ENCODE measurements at places on chromosomes 2 and 18.

GRCh38 chr18:33440060-33441043 lies at the start of gene CCDC178:
Gene CCDC178 (minus strand): TSS chr18:33440721. CDS start chr18:33412088, 28,633 bp downstream.
- peak; percentile 64 for DNase-seq

GRCh38 chr18:54109131-54109683 lies 115.3 kb downstream of the MBD2 start:
- peak; percentile 15 for DNase-seq

GRCh38 chr2:231696004-231696367 lies 12.3 kb upstream of the PTMA start:
- DNase-seq: peak; percentile 46

- no peak for DNase-seq
Observed at GRCh38 chr2:197259470-197259999, 51.0 kb downstream of the ANKRD44 start.

- no peak for DNase-seq
Observed at GRCh38 chr2:176128172-176128981, 1.1 kb upstream of the HOXD8 start.

DNA sequence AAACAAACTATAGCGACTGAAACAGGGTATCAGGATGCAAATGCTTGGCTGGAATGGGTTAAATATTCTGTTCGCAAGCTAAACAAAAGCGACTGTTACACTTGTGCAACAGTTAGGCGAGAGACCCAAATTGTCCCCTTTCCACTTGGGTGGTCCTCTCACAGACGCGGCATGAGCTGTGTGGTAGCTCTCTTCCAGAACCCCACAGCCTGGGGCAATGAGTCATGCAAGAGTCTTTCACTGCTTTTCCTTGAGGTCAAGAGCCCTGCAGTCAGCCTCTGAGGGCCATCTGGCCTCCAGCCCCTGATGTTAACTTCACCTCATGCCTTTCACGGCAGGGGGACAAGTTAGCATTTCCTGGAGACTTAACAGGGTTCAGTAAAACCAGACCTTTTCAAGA lies 25.7 kb downstream of the SULT1C4 start:
- DNase-seq: peak; percentile 46

- no peak for DNase-seq
Observed at GRCh38 chr2:70718241-70718640, 49.8 kb downstream of the ADD2 start.

GRCh38 chr2:27263287-27264252 lies 723 bp upstream of the SLC30A3 start:
- DNase-seq: no peak

DNA sequence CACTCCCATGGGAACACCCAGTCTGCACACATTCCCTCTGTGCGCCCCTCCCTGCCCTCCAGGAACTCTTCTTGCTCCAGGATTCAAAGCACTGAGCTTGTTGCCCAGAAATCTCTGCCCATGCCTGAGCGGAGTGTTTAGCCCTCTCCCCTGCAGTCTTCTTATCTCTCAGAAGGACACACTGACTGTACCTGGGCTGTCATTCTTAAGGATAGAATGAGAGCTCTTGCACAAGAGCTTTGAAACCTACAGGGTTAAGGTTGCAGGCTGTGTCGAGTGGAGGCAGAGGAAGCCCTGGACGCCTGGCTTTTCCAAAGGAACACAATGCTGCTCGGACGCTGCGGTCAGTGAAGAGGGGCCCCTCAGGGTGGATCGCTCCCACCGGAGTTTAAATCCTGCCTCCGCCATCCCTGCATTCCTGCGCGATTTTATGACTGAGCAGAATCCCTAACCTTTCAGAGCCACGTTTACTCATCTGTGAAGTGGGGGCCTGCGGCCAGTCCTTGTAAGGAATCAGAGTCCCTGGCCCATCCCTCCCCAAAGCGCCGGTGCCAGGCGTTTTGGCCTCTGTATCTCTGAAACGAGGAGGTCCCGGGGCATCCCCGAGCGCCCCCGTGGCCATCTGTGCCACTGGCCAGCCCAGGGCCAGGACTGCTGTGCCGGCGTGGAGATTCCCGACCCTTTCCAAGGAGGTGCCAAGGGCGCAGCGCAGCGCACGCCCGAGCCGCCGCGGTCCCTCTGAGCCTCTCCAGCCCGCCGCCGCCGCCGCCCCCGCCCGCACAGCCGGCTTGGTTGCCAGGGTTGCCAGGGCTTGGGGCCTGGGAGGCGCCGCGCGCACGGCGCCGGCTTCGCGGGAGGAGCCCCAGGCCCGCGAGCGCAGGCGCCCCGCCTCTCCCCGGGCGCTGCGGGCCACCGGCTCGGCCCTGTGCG lies 58.9 kb downstream of the FAM168B start:
- DNase-seq: peak; percentile 79

- DNase-seq: no peak
Observed at GRCh38 chr2:58156780-58157179, 84.3 kb downstream of the FANCL start.

DNA sequence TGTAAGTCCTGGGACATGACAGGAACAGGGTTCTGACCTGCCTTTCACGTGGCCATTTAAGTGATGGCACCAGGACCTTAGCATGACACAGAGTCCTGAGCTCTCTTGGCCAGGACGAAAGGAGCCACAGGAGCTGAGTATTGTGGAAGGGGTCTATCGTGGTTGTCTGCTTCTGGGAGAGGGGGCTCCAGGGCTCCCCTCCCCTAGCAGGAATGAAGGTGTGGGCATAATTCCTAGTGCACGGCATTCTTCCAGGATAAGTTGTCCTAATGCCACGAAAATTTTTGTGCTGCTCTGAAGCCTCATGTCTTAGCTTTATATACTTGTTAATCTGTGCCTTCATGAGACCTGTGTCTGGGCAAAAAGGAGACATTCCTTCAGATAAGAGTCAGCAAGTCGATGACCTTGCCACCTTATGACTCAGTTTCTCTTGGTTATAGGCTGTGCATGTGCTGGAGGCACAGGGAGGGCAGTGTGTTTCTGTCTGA lies 17.1 kb downstream of the GATA6 start:
- DNase-seq: no peak

GRCh38 chr18:24466771-24467170 lies 6.3 kb downstream of the HRH4 start:
- DNase-seq: no peak

GRCh38 chr2:25286025-25286400 lies 55.7 kb downstream of the DNMT3A start:
- DNase-seq: no peak

- DNase-seq: no peak
Observed at GRCh38 chr2:27135478-27135955, 1.1 kb upstream of the PREB start.

DNA sequence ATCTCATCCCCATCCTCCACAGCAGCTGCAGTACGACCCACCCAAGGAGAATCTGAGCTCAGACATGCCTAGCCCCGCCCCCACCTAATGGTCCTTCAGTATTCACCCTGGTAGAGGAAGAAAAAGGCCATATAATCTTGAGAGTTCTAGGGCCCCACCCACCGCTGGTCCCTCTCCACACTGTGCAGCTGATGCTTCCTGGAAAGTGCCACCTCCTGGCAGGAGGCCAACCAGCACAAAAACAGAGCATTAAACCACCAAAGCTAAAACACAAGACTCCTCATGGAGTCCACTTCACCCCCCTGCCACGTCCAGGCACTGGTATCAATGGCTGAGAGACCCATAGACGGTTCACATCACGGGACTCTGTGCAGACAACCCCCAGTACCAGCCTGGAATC lies 40.7 kb downstream of the MC4R start:
- no peak for DNase-seq

DNA sequence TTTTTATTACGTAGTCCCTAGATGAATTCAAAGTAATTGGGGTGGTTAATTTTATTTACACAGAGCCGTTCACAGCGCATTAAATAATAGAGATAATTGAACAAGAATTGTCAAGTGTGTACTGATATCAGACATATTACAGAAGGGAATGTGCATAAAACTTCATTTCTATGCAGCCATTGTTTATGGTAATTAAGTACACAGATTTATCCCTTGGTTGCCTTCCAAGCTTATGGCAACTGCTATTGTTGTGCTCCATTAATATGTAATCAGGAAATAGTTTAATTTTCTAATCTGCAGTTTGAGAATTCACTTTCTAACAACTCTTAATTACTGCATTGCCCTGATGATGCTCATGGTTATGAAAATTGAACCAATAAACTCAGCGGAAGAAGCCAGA lies 47.3 kb upstream of the OTX1 start:
- DNase-seq: no peak

DNA sequence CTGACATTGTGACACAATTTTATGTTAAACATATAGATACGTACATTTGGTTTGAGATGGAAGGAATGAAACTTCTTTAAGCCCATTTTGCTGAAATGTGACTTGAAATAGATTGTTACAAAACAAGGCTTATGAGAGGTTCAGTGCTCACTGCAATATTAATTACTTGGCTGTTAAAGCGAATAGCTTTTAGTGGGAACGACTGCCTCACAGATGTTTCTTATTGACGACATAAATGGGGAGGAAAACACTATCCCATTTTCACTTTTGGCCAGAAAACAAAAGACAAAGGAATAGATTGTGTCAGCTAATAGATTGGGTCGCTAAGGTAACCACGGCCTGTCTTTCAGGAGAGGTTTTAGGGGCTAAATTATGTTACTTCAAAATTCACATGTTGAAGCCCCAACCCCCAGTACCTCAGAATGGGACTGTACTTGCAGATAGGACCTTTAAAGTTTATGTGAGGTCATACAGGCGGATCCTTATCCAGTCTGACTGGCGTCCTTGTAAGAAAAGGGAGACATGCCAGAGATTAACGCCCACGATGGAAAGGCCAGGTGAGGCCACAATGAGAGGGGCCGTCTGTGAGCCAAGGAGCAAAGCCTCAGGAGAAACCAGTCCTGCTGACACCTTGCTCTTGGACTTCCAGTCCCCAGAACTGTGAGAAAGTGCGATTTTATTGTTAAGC lies 10.8 kb downstream of the INPP1 start:
- no peak for DNase-seq

- DNase-seq: peak; percentile 53
Observed at GRCh38 chr2:238158509-238159070, at the start of gene ERFE. Gene ERFE (plus strand): TSS chr2:238158970. CDS start chr2:238159008, 38 bp downstream.

DNA sequence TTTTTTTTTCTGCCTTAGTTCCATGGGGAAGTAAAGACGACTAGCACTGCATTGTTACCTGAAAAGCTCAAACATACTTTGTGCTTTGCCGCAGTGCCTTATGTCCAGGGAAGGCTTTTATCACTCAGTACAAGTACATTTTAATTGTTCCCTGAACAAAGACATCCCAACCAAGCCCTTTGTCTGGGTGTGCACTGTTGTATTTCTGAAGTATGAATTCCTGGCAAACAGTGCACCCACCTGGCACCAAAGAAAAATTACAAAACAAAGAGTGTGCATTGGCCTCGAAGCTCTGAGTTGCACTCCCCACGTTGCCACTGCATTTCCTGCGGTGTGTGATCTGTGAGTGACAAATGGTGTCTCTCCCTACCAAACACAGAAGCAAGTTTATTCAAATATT lies 858.5 kb upstream of the PIK3C3 start:
- peak; percentile 67 for DNase-seq

DNA sequence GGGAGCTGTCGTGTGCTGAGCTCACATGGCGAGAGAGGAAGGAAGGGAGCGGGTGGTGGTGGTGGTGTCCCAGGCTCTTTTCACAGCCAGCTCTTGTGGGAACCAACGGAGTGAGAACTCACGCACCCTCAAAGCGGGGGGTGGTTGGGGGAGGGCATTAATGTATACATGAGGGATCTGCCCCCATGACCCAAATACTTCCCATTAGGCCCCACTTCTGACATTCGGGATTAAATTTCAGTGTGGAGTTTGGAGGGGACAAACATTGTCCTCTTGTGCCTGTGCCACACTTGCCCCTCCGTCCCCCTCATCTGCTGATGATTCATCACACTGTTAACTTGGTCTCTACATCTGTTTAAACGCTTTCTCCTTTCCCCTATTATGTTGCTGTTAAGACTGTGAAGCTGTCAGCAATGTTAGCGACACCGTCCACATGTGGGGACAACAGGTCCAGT lies 22.5 kb downstream of the INPP4A start:
- DNase-seq: no peak

- no peak for DNase-seq
Observed at GRCh38 chr18:41790687-41791086, 164.3 kb upstream of the PIK3C3 start.

- DNase-seq: no peak
Observed at GRCh38 chr2:181924336-181924735, 32.8 kb downstream of the ITPRID2 start.

DNA sequence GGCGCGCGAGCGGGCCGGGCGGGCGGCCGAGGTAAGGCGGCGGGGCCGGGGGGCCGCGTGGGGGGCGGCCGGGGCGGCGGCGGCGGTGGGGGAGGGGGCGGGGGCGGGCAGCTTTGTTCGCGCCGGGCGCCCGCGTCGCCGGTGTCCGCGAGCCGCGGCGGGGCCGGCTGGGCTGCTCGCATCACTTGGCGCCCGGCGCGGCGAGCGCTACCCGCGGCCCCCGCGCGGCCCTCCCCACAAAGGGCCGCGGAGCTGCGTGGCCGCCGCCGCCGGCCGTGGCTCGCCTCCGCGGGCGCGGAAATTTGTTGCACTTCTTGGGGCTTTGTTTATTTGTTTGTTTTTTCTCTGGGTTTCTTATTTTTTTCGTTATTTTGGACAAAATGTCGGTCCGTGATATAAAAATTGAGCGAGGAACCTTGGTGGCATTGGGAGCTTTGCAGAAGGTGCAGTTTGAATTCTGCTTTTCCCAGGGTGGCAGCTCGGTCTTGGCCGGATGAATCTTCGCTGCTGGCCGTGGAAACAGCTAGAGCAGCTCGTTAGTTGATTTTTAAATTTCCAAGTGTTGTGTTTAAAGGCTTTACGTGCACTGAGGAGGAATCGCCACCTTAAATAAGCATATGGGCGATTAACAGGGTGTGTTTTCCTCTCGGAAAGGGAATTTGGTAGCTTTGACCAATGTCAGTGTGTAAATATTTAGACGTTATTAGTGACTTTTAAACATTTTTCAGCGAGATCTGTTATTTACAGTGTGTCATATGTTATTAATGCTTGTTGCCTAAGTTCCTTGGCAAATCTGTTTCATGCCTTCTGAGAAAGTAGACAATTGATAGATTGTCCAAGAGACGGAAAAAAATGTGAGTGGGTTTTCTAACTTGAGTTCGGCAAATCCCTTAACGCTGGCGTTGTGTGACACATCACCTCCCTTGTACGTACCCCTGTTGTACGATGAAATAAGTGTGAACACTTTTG lies 822 bp downstream of the UBE2E3 start:
- peak; percentile 53 for DNase-seq

GRCh38 chr2:236012155-236012554 lies 156.0 kb downstream of the GBX2 start:
- DNase-seq: no peak

DNA sequence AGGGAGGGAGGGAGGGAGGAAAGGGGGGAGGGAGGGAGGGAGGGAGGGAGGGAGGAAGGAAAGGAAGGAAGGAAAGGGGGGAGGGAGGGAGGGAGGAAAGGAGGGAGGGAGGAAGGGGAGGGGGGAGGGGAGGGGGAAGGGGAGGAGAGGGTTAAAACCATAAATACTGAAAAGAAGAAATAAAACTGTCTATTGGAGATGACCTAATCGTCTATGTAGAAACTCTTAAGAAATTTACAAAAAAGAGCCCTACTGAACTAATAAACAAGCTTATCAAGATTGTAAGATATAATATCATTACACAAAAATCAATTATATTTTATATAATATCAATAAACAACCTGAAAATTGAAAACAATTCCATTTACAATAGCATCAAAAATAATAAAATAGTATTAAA lies 32.3 kb upstream of the CTDP1 start:
- DNase-seq: no peak
